ENCODE measurements at places on chromosomes 5 and 9. TPM values are rescaled to one million over a fixed set of nuclear protein-coding genes. Genes with fewer than 3 reads are reported as not detected.

- no peak for DNase-seq
These were observed 333.8 kb downstream of the DMRT2 start for GRCh38 chr9:1383899-1384455.

DNA sequence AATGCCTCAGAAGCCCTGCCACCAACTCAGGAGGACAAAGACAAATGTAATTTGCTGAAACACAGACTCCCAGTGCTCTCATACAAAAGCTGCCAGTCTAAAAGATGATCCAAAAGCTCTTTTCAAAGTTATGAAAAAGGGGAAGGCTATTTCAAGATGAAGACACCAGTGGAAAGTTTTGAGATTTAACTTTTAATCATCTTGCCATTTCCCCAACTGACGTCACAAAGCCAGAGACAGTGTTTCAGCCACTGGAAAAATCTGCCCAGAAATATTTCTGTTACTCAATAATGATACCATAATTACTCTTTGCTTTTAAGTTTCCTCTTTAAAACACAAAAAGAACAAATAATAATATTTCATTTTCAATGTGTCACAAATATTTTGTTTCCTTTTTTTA is 20.9 kb downstream of the ENG start:
- DNase-seq, result no peak

- no peak for DNase-seq
These were observed 186.7 kb downstream of the COMMD10 start for GRCh38 chr5:116271446-116272025.

- no peak for DNase-seq
These were observed 270.2 kb downstream of the SLF1 start for GRCh38 chr5:94888674-94889073.

DNA sequence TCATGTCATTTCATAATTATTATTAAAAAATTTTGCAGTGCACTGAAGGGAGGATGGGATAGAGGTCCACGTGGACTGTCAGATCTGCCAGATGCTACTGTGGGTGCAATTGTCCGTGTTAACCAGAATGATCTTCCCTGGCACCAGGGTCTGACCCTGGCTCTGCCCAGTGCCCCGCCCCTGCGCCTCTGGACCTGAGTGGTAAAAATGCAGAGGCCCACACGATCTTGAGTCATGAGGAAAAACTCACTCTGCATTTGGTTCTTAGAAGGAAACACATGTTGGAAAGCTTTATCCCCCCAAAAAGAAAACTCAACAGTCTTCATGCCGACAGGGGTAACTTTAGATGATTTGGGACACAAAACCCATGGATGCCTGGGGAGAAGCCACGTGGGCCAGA is 20.1 kb upstream of the BARX1 start:
- DNase-seq, result no peak

DNA sequence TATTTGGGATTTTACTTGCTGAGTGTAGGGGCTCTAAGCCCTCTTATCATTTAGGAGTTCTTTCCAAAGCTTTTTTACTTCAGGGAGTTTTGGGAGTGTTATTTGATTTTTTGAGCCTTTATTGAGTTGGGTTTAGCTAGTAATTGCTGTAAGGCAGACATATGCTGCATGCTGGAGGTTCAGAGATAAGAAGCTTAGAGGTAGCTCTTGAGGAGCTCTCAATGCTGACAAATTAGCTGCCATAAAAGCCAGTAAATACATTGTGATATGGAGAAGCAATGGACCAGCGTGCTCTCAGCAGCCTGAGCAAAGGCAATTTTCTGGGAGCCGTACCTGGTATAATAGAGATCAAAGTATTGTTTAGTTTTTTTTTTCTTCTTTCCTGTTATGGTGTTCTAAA is 11.6 kb downstream of the ARHGEF28 start:
- no peak for DNase-seq

DNA sequence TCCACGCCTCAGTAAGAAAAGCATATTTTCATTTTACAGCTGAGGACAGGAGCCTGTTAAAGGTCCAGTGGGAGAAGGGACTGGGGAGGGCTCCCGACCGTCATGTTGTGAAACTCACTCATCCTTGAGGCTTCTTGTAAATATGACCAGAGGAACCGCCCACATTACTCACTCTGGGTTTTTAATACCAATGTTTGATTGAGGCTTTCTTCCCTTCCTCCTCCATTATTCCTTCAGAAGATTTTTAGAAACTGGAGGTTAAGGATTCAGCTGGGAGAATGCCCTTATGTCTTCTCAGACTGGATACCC is 61.4 kb upstream of the GLRX start:
- no peak for DNase-seq

- DNase-seq, result no peak
These were observed 22.2 kb upstream of the TMEM161B start for GRCh38 chr5:88290801-88291200.

DNA sequence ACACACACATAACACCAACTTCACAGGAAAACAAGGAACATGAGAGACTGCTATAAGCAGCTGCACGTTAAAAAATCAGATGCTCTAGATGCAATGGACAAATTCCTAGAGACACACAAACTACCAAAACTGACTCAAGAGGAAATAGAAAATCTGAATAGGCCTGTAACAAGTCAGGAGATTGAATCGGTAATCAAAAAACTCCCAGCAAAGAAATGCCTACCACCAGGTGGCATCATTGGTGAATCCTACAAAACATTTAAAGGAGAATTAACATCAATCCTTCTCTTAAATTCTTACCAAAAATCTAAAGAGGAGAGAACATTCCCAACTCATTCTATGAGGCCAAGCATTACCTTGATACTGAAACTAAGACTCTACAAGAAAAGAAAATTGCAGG is 54.9 kb downstream of the NDST1 start:
- DNase-seq, result peak; percentile 10

GRCh38 chr5:147911427-147911826 is 5.1 kb upstream of the C5orf46 start:
- no peak for DNase-seq

GRCh38 chr5:153513156-153513555 is 22.7 kb downstream of the GRIA1 start:
- DNase-seq, result no peak

- no peak for DNase-seq
These were observed 75.3 kb upstream of the GGTA1 start for GRCh38 chr9:121574774-121575519.

DNA sequence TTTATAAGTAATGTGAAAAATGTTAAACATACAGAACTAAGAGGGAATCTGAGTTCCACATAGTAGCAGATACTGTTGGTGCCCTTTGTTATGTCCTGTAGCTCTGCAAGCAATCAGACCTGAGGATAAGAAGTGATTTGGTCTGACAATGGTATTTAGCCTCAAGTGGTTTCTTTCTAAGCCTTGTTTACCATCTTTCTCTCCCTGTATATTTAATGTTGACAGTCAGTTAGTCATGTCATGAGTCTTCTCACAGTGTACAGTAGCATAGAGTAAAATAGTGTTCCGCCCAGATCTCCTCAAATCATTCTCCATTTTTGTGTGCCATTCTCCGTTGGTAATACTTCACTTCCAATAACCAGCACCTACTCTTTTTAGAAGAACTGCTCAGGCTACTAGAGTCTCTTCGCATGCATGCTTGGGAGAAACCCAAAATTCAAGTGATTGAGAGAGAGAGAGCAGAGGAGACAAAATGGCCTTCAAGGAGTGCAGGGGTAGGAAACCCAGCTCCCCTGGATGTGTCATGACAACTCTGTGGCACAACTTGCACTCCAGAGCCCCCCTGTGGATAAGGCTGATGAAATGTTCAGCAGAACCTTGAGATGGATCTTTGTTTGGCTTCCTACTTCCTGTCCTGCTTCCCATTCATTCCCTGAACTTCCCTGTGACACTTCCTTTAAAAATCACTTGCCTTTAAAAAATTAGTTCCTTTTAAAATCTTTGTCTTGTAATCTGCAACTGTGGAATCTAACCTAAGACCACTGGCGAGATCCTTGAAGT is 129.2 kb upstream of the FST start:
- no peak for DNase-seq

GRCh38 chr5:142845954-142846398 is 75.8 kb downstream of the ARHGAP26 start:
- no peak for DNase-seq

DNA sequence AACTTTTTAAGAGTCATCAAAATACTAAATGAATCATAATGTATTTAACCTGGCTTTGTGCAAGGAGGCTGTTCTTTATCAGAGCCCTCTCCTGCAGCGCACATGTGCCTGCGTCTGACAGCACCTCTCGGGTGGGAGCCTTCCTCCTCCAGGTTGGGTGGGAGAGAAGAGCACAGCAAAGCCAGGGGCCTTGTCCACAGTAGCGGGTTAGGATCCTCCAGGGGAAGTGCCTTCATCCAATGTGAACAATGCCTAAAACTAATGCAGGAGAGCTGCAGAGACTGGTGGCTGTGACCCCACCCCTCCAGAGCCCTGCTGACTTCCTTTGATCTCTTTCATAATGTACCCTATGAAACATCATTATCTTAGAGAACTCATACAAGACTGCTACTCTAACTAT is 10.2 kb downstream of the UBE2QL1 start:
- no peak for DNase-seq

Gene SPINK7
- polyA plus RNA-seq, result not detected

Gene ZNF474
- not detected for polyA plus RNA-seq

Gene NUDT12
- 0.21 TPM for polyA plus RNA-seq

Gene CDC20B
- not detected for polyA plus RNA-seq

Gene SLC36A1
- polyA plus RNA-seq, result 0.91 TPM

Gene GADD45G
- polyA plus RNA-seq, result 2.9 TPM

Gene HINT1
- polyA plus RNA-seq, result 389 TPM
